Pancreas (tissue), 10 donors: ENCODE measurements at places on chromosomes 2 and 18. TPM values are rescaled to one million over a fixed set of nuclear protein-coding genes. Genes with fewer than 3 reads are reported as not detected.
A peak's percentile ranks its signal among the peaks of the same experiment; 100 is the strongest.

DNA sequence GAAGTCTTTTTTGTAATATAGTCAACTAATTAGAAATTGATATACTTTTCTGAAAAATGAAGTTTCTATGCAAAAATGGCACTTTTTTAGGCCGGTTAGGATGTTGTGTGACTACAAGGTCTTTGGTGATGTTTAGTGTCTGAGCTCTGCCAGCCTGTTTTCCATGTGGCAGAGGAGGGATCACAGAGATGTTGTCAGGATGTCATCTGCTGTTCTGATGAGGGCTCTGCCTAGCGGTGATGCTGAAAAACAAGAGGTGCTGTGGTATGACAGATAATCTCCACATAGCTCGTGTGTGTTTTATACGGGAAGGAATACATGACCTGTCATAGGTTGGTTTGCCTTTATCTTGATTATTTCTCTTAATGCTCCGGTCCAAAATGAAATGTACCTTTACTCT is 12.0 kb upstream of the IAH1 start:
- no peak for DNase-seq

DNA sequence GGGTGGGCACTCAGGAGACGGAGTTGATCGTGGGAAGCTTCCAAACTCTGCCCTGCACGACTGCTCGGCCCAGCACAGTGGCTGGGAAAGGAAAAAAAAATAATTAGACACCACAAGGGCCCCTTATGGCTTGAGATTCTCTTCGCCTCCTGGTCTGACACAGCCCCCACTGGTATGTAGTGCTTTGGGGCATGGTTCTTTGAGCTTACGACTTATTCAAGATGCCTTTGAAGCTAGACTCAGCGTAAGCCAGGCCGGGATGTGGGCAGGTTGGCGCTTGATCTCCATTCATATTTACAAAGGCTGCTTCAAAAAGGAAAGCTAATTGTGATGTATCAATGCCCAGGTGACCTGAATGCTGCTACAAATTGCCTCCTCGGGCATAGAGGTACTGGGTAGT is 50.5 kb downstream of the CXCR4 start:
- DNase-seq, result no peak

The CAD gene
- 17.5 TPM for polyA plus RNA-seq

- DNase-seq, result no peak
Observed at GRCh38 chr2:19104503-19104902, 253.9 kb downstream of the OSR1 start.

GRCh38 chr2:139296672-139297209 is 516.6 kb upstream of the NXPH2 start:
- no peak for DNase-seq

GRCh38 chr18:48843162-48843561 is 107.6 kb downstream of the SMAD7 start:
- no peak for DNase-seq

- DNase-seq, result no peak
Observed at GRCh38 chr2:234650911-234651310, 154.0 kb upstream of the ARL4C start.

DNA sequence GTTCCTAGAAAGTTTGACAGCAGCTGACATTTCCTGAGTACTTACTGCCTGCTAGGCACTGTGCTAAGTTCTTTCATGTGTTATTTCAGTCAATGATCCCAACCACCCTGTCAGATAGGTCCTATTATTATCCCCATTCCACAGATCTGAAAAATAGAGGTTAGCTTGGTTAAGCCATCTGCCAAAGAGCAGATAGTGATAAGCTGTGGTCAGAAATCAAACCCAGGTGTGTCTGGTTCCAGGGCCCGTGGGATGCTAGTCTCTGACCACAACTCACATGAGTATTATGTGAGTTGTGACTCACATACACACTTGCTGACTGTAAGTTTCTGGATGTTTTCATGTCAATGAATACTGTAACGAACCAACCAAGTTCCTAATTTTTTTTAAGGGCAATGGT is 132.0 kb upstream of the APCDD1 start:
- no peak for DNase-seq

DNA sequence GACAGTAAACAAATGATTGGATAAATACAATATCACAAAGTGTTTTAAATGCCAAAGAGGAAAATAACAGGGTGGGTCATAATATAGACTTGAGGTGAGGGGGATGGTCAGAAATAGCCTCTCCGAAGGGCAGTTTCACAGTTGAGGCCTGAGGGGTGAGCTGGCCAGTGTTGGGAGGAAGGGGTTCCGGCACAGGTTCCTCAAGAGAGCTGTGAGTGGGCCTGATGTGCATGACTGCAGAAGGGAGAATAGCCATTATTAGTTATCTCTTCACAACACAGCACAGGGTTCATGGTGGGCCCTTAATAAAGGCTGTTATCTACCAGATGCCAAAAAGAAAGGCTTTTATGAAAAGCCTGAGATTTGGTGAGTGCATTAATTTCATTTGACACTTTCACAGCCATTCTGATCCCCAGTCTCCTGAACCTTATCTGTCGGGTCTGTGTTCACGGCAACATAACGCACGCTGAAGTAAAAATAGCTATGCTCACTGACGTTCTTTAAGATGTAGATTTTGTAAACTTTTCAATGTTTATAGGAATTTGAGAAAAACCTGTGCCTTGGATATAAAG is 39.6 kb downstream of the POLR1A start:
- DNase-seq, result no peak

The DCC gene
- polyA plus RNA-seq, result 0.38 TPM

GRCh38 chr18:46040747-46041104 is 31.3 kb downstream of the PSTPIP2 start:
- no peak for DNase-seq

The ELOA2 gene
- not detected for polyA plus RNA-seq

The SNED1 gene
- 12.9 TPM for polyA plus RNA-seq

DNA sequence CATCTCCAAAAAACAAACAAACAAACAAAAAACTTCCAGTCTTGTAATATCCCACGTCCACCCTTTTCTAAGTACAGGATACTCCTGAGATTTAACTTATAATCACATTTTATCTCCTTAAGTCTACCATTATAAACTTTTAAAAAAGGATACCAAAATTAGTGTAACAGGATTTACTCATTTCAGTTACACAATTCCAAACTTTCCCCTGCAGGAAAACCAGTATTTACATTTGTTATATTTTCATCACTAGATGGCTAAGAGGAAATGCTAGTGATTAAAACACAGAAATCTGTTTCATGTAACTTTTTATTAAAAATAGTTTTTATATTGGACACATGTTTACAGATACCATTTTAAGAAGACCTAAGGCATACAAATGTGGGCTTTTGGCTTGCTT is 27.5 kb downstream of the CFAP36 start:
- no peak for DNase-seq

DNA sequence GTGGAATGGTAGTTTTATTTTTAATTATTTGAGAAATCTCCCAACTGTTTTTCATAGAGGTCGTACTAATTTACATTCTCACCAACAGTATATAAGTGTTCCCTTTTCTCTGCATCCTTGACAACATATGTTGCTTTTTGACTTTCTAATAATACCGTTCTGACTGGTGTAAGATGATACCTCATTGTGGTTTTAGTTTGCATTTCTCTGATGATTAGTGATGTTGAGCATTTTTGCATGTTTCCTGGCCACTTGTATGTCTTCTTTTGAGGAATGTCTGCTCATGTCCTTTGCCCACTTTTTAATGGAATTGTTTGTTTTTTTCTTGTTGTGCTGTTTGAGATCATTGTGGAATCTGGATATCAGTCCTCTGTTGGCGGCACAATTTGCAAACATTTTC is 242.5 kb downstream of the ZNF521 start:
- no peak for DNase-seq

The NR4A2 gene
- polyA plus RNA-seq, result 4.8 TPM

- DNase-seq, result no peak
Observed at GRCh38 chr2:186427970-186428369, 58.1 kb upstream of the ZC3H15 start.

GRCh38 chr2:223619486-223620129 is 17.4 kb upstream of the SCG2 start:
- DNase-seq, result no peak

DNA sequence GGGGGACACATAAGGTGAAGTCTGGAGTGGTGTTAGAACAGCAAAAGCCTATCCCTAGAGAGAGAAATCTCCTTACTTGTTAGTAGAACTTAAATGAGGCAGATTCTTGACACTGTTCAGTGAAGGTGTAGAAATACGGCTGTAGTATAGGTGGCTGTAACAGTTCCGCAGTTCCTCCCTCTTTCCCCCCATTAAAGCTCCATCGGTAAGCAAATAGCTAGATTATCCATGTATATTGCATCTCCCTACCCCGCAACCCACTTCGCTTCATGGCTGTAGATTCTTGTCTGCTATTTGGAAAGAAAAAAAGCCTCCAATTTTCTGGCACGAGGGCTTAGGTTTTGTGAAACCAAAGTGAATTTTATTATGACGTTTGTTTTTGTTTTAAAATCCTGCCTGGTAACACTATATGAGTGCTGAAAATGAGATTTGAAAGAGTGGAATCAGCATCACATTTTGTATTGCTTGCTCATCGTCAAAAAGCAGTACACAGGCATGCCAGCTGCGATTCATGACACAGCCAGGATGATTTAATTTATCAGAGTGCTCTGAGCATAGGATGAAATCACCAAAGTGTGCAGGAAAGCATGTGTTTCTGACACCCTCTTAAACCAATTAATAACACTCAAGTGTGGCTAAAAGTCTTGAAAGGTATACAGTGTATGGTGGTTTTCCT is 1.4 kb downstream of the FAM171B start:
- no peak for DNase-seq

GRCh38 chr2:204027091-204027490 is 90.5 kb downstream of the ICOS start:
- DNase-seq, result no peak

DNA sequence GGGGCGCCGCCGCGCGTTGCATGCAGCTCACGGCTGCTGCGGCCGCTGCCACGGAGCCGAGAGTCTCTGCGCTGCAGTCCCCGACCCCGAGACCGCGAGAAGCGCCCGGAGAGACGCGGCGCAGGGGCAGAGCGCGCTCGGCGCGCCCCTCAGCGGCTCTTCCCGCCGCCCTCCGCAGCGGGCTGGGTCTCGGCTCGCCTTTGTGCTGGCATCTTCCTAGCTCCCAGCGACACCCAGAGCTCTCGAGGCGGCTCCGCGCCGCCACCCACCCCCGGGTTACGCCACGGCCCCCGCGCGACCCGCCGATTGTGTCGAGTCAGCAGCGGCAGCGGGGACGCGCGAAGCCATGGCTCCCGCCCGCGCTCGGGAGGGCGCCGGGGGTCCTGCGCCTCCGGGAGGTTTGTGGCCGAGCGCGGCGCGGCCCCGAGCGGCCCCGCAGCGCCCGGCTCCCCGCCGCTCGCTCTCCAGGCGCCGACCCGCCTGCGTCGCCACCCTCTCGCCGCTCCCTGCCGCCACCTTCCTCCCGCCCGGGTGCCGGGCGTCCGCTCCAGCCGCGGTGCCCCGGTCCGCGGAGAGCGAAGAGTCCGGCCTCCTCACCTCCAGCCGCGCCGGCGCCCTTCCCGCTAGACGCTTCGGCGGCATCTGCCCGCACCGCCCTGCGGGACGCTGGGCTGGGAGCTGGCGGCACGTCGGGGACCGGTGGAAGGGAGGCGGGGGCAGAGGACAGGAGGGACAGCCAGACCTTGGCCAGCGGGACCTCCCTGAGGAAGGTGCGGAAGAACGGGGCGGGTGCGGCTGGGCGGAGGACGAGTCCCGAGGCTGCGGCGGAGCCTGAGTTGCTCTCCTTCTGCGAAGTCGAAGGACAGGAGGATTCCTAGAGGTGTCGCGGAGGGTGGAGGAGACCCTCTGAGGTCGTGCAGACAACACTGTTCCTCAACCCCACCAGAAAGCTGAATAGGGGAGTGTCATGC is 46.3 kb upstream of the CCDC150 start:
- DNase-seq, result peak; percentile 2

DNA sequence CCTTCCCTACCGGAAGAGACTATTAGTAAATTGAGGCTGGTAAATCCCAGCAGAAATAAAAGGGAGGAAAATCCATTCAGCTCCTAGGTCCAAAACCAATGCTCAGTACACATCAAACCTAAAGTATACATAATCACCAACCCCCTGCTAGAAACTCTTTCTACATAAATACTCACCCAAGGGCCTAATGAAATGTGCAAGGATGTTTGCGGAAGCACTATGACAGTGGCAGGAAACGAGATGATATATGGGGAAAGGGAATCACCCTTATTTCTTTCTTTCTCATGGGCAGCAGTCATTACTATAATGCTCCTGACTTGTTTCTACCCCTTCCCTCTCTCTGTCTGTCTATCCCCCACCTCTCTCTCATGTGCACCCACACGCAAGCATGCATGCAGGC is 1.3 kb upstream of the SCTR start:
- no peak for DNase-seq

- no peak for DNase-seq
Observed at GRCh38 chr2:37005118-37005868, 39.0 kb upstream of the STRN start.

DNA sequence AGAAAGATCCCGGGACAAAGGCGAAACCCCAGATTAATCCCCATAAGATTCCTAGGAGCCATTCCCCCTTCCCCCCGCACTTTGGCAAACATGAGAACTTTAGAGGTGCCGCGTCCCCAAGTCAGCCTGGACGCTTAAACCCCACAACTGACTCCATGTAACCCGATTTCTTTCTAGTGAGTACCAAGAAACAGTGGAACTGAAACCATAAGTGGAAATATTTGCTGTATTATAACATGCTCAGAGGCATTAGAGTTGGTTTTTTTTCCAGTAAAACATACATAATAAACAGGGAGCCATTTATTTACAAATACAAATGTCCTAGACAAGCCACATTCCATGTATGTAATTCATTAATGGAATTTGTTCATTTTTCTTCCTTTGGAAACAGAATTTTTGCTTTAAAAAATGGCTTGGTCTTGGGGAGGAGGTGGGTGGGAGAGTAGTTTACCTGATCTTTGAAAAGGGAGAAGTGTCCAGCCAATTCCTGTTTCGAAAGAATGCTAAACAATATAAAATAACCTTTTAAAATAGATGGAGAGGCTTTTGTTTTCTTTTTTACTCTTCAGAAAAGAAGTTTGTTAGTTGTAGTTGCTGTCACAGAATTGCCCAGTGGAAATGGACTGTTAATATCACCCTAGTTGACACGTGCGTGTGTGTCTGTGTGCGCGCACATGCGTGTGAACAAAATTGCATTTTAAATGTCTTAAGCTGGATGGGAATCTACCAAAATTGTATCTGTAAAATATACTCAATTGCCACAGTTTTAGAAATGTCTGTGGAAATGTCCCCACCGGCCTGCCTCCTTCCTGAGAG is 10.6 kb downstream of the POU3F3 start:
- no peak for DNase-seq

The MOGAT1 gene
- polyA plus RNA-seq, result not detected

DNA sequence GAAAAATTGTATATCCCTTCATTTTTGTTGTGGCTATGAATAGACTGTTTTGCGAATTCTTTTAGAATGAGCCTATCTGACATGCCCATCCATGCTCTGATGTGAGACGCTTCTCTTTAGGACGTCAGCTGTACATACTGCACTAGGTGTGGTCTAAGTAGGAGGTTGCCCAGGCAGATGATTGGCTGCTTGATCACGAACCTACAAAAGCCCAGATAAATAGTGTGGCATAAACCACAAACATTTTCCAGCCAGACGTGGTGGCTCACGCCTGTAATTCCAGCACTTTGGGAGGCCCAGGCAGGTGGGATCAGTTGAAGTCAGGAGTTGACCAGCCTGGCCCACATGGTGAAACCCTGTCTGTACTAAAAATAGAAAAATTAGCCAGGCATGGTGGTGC is 251.8 kb downstream of the AGAP1 start:
- no peak for DNase-seq

The NEMP2 gene
- polyA plus RNA-seq, result 0.42 TPM
